Large intestine (tissue), 12 donors: ENCODE measurements at places on chromosomes 3 and 15.

DNA sequence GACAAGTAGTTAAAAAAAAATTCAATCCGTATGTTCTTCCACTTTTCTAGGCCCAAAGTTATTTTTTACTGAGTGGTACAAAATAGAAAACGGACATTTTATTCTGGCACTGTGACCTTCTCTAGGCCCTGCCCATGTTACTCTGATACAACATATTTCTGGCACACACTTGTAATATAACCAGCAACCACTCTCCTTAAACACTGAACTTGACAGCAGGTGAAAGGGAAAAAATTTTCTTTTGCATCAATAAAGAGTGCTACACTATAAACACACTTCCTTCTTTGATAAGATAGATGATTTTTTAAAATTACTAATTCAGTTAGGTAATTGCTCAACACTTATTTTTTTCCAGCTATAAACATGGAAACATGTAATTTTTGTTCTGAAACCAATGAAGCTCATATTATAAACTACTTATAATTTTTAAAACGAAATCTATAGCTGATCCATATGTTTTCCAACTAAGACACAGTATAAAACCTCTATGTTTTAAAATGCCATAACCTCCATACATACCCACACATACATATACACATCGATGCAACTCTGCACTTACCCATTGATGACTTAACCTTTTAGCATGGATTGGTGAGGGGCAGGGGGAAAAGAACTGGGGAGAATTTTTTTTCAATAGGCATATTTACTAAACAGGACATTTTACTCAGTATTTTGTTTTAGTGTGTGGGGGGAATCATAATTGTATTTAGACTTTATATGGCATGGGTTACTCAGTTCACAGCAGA, 5.3 kb upstream of the CTNNB1 start:
- DNase-seq: no peak

GRCh38 chr15:80866936-80867335, 87.8 kb downstream of the CEMIP start:
- DNase-seq: no peak

GRCh38 chr3:64861684-64862083, 173.9 kb upstream of the ADAMTS9 start:
- no peak for DNase-seq

DNA sequence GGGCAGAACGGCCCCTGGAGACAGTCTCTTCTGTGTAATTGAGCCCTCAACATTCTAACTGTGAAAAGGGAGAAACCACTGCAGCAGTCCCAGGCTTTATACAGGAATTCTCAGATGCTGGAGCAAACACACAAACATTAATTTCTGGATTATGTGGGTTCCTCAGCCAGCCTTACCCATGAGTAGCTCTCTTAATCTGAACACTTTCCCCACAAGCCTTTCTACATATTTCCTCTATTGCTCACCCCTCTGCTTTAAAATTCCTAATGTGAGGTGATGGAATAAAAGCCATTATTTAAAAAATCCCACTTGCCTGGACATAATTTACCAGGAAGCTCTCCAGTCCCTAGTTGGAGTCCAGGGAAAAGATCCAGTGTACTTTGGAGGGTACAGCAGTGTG, 139.0 kb downstream of the CTNNB1 start:
- DNase-seq: no peak

GRCh38 chr3:167783781-167784180, 48.3 kb downstream of the SERPINI1 start:
- DNase-seq: no peak

GRCh38 chr3:126557415-126557745, 1.4 kb downstream of the C3orf22 start:
- DNase-seq: no peak

DNA sequence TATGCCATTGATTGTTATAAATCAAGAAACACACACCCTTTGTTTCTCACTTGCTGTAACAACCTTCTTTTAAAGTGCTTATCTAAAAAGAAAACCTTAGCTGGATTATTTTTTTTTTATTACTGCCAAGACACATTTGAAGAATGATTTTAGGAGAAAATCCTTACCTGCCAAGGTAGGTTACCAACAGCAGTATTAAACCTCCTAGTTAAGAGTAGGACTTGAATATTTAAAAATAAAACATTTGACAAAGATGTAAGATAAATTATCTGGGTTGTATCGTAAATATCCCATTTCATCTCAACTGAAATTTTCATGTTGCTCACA, 192.1 kb downstream of the PDZRN3 start:
- DNase-seq: no peak

- DNase-seq: no peak
Measured at GRCh38 chr3:128505771-128506170, 12.8 kb upstream of the GATA2 start.
